ENCODE measurements at places on chromosomes 1 and 21.

DNA sequence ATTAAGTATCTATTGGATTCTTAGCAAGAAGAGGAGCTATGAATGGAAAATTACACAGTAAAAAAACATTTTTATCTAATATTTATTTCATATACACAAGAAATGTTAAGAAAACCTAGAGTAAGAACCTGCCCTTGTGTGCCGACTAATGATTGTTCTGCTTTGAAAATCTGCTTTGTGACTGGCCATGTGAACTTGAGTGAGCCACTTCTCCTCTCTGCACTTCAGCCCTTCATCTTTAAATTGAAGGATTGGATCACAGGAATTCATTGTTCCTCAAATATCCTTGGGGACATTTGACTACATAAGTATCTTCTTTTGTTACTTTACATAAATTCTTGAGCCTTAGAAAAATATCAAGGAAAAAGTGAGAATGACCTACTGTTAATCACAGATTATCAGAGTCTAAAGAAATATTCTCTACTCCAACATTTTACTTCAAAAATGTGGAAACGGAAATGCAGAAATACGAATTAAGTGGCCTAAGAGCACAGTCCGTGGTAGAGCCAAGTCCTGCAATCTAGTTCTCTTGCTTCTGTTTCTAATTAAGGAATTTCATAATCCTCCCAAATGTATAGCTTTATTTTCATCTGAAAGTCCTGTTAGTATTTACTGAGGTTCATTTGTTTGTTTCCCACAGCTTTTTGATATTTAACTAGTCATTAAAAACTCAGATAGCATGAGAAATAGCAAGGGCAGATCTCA is 46.3 kb upstream of the SAMSN1 start:
- DNase-seq = no peak

DNA sequence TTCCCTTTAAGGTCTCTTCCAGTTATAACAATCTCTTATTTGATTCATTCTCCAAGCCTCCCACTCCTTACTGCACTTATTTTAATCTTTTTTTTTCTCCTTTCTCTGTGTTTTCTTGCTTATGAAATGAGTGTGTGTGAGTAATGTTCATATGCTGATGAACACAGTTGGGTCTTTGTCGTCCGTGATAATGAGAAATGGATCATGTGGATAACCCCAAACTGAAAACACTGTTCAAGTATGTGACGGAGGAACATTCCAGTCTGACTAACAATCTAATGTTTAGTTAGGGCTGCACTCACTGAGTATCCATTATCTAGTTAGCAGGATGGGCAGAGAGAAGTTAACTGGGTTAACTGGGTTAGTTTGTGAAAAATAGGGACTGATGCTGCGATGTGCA is 253.1 kb upstream of the DUSP10 start:
- DNase-seq = no peak

- DNase-seq = no peak
Measured at GRCh38 chr1:25456502-25456901, 25.8 kb downstream of the MACO1 start.

- DNase-seq = no peak
Measured at GRCh38 chr1:101005183-101005582, 20.4 kb downstream of the DPH5 start.

- no peak for DNase-seq
Measured at GRCh38 chr1:149929856-149930255, 2.3 kb upstream of the SF3B4 start.

DNA sequence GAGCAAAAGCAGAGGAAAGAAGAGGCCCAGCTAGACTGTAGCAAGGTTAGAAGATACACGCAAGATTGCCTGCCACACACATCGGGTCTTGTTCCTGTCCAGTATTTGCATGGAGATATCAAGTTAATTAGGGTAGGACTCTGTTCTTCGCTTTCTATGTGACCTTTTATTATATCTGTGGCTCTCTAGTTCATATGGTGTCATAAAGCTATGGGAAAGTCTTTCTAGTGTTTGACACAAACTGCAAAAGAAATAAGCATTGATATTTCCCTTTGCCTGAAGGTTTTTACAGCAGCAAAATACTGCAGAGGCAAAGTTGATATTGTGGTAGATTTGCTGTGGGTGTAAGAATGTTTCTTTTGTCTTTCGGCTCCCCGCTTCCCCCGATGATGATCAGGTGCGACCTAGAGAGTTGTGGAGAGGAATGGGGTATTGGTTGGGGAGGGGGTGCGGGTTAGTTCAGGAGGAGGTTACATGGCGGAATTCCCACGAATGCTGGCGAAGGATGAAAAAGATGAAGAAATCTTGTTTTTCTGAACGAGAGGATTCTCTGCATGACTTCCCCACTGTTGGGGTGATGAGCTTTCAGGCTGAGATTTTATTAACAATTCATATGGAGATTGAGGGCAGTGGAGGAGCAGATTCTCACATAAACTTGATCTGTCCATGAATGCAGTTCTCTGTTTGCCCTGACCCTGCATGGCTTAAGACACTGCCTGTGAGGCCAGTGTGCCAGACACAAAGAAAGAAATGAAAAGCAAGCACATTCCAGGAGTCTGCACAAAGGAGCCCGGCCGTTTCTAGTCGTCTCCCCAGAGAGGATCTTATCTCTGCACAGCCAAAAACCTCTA is 550.2 kb downstream of the USP25 start:
- DNase-seq = no peak

DNA sequence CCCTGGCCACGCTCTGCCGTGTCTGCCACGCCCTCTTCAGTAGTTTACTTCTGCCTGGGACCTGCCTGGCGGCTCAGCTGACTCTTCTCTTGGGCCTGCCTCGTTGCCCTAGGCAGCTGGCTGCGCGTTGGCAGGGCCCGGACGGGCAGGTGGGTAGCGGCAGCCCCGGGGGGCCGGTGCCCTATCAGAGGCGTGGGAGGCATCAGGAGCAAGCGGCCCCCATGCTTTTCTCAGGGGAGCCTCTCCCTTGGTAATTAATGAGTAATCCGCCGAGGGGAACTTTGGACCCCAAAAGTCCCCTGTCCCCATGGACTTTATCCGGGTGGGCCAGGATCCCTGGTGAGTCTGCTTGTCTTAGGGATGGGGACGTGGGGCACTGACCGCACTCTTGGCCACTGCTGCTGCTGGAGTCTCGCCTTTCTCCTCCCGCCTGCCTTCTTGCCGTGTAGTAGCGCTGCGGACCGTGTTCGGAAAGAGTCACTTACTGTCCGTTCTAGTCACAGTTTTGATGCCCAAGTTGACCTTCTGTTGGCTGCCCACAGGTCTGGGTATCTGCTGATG is 22.7 kb downstream of the SKI start:
- DNase-seq = no peak

- DNase-seq = no peak
Measured at GRCh38 chr1:231467986-231468385, 45.9 kb upstream of the EGLN1 start.

DNA sequence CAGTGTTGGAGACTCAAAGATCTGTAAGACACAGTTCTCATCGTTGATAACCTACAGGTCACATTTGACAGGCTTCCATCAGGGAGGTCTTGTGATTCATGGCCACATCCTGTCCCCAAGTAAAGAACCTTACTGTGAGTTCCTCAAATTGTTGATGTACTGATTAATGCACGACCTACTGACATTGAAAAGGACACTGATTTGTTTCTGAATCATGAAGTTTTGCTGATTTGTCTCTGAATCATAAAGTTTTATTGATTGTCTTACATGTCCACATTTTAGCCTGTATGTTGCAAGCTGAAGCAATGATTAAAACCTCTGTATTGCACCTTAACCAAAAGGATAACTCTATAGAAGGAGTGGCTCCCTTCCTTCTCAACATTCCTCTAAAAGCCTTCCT is 476.3 kb upstream of the RUNX1 start:
- no peak for DNase-seq

DNA sequence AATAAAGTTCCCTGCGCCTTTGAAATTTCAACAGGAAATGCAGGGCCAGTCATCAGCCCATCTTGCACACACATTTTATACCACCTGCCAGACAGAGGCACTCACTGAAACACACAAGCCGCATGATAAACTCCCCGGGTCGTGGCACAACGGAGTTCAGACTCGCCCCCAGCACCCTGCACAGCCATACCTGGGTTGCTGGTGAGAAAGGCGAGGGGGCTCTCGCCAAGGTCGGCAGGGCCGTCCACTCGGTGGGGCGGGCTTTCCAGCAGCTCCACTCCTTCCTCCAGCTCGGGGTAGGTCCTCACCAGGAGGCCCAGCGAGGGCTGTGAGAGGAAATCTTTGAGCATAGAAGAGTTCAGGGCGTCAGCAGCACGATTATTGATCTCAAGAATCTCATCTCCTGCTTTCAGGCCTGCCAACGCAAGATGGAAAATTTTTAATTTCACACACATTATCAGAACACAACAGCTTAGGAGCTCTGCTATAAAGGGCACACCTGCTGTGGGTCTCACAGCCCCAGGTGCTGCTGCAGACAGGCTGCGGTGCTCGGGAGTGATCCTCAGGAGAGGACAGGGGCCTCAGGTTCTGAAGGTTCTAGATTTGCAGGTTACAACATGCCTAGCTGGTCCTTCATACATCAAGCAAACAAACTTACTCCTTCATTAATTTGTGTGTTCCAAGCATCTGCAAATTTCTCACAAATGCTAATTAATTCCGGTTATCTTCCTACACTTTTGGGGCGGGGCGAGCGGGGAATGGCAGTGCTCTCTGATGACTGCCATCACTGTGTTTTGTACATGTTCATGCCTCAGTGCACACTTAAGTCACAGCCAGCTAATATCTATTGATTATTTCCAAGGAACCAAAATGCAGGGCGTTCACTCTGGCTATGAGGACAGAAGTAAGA is 144.2 kb upstream of the KRTAP19-8 start:
- no peak for DNase-seq

GRCh38 chr1:96641282-96641681 is 80.3 kb upstream of the PTBP2 start:
- DNase-seq = no peak

DNA sequence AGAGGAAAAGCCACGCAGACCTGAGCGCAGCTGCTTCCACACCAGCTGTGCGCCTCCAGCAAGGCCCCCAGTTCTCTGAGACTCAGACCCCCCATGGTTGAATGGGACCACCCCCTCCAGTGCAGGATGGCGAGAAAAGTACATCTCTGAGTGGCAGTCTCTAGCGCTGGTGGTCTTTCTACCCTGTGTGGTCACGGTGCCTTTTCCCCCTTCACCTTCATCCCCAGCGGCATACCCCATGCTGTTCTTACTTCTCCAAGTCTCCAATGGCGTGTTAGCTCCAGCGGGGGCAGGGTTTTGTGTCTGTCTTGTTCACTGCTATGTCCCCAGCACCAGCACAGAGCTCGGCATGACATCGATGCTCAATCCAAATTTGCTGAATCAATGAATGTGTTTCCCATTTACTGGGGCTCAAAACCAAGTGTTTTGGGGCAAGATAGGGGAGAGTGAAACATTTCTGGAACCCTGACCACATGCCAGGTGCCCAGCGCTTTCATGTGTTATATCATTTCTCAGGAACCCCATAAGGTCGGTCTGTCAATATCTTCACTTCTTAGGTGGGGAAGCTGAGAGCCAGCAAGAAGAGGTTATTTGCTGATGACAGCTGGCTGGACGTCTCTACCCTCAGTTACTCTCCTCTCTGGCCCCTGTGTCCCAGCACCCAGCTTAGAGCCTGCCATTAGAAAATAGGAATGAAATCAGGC is 959 bp upstream of the SDC3 start:
- DNase-seq = no peak

DNA sequence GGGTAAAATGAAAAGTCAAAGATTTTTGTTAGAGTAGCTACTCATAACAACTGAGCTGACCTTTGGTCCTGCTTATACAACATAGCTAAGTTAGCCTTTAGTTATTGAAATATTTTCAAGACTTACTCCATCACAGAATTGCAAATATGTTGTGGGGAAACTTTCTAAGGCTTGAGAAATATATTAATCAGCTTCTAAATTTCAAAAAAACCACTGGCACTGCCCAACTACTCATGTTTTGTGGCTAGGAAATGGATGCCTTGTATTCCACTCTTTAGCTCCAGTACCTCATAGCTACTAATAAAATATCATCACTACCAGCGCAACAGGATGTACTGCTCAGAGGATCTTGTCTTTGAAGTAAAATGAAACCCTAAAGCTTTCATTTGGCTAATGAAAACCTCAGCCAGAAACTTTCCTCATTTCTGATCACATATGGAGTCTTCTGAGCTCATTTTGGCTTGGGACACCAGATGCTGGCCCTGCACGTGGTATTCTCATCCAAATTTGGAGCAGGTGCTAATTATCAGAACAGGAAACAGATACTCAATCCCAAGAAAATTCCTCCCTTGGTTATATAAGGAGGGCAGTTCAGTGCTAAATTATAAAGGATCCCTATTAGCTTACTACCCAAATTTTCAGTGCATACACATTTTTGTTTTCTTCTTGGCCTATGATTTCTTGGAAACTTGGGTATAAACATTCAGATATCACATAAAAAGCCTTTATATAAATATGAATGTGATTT is 690.7 kb downstream of the ADGRL2 start:
- DNase-seq = no peak

- no peak for DNase-seq
Measured at GRCh38 chr1:30807318-30808066, 49.9 kb upstream of the LAPTM5 start.

DNA sequence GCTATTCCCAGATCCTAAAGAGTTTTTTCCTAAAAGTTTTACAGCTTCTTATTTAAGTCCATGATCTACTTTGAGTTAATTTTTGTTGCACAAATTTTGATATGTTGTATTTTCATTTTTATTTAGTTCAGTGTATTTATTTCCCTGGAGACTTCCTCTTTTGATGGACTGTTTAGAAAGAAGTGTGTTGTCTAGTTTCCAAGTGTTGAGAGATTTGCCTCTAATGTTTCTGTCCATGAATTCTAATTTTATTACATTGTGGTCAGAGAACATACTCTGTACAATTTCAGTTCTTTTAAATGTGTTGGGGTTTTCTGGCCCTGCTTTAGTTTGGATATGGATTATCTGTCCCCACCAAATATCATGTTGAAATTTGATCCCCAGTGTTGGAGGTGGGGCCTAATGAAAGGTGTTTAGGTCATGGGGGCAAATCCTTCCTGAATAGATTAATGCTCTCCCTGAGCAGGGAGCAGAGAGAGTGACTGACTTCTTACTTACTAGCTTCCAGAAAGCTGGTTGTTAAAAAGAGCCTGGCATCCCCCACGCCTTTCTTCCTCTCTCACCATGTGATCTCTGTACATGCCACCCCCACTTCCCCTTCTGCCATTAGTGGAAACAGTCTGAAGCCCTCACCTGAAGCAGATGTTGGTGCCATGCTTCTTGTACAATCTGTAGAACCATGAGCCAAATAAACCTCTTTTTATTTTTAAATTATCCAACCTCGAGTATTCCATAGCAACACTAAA is 4.6 kb downstream of the CHD1L start:
- no peak for DNase-seq
